ENCODE measurements at places on chromosomes 7 and 10.

GRCh38 chr10:5283305-5284158 is 81.2 kb upstream of the UCN3 start:
- DNase-seq = peak; percentile 54

DNA sequence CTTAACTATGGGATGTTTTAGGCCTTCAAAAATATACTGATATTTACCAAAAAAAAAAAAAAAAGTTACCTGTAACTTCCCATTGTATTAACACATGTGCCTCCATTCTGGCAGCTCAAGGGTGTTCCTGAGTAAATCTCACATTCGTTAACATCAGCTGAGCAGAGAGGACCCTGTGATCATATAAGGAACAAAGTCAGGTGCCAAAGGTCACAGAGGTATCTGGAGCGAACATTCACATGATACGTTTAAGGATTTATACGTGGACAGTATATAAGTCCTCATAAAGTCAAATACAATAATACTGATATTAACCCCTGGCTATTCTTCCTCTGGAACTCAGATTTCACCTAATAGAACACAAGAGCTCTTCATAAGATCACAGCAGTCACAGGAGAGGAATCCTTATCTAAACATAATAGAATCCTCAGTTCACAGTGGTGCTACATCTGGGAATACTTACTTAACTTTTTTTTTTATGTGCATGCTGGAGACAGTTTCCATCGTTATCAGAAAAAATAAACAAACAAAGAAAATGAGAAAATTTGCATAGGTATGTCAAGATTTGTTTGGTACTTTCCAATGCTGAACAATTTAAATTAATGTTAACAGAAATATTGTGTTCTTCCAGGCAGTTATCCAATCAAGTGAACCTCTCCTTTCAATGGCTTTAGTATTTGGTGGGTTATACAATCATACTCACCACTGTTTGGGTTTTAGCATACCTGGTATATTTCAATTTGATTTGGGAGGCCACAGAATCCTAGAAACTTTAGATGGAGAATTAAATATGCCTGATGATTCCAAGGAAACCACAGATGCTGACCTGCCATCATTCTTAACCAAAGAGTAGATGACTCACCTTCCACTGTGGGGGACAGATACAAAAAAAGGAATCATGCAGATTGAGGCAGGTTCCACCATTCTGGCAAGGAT is 6.6 kb downstream of the CUBN start:
- no peak for DNase-seq

DNA sequence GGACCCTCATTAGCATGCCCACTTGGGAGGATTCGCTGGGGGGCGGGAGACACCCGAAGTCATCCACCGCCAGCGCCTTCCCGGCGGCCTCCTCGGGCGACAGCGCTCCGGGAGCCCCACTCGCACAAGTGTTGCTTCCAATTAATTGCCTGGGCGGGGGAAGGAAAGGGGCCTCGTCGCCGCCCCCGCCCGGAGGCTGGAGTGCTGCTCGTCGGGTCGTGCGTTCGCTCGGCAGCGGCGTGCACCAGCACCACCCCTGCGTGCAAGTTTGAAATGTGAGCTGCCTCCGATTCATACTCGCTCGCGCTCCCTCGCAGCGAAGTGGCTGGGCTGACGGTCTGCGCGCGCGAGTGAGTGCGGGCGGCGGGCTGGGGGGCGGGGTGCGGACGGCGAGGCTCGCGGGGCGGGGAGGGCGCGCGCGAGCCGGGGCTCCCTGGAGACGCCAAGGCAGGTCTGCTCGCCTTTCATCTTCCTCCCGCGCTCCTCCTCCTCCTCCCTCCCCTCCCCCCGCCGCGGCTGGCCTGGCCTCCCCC is 104.6 kb upstream of the PPIF start:
- DNase-seq = no peak

DNA sequence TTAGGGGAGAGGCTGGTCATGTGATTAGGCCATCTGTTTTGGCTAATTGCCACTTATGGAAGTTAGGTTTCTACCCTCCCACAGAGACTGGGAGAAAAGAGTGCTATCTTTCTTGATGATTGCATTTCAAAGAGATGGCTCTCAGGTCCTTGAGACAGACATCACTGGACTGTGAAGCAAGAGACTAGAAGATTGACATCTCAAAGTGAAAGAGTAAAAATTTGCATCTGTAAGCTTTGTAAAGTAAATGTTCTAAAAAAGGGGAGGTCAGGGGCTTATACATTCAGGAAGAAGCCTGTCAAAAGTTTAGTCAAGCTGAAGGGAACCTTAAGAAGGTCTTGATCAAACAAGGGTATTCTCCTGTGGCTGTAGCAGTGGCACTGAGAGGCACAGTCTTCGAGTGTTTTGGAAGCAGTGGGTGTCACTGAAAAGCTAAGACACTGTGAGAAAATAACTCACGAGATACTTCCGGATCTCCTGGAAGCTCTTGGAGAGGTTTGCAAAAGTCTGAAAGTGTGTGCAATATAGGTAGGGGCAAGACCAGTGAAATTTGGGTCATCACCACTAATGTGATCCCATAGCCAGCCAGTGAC is 342.1 kb downstream of the PHF14 start:
- DNase-seq = no peak

DNA sequence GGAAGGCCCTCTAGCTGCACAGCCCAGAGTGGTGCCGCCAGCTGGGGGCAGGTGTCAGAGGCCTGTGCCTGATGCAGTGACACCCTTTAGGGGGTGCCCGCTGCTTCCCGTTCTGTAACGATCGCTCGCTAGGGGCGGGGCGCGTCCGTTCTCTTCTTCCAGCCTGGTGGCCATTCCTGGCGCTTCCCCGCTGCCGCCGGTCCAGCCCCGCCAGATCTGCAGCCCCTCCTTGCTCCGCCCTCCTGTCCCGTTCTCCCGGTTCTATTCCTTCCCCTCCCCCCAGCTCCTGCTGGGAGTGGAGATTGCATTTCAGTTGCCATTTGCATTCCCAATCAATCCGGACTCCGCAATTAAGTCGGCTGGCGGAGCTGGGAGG is 39.2 kb downstream of the AGAP3 start:
- no peak for DNase-seq

- DNase-seq = peak; percentile 74
These were observed 35.8 kb downstream of the CRCP start for GRCh38 chr7:66150471-66150870.

GRCh38 chr7:121102619-121103018 is 114.1 kb downstream of the CPED1 start:
- no peak for DNase-seq

DNA sequence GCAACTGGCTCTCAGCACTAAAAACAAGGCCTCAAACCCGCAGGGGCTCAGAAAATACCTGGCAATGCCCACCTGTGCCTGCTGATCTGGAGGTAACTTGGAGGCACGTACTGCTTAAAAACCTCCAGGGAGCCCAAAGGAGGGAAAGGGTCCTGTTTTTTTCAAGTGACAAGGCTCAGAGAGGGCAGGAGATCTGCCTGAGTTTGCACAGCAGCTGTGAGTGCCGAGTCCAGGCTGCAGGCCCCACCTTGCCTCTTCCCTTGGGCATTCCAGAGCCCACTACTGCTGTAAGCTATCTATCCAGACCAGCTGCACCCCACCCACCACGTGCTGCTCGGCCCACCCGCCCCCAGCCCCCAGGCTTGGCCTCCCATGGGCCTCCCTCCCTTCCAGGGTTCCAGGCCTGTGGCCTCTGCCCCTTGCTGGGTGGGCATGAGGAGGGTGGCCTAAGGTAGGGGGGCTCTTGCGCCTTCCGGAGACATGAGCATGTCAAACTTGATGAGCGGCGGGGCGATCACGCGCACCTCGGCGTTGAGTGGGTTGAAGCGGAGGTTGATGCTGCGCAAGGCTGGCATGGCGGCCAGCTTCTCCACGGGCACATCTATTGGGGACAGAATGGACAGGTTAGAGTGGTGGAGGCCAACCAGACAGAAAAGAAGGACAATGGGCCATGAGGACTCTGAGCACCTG is 17.2 kb upstream of the NPFFR1 start:
- no peak for DNase-seq

DNA sequence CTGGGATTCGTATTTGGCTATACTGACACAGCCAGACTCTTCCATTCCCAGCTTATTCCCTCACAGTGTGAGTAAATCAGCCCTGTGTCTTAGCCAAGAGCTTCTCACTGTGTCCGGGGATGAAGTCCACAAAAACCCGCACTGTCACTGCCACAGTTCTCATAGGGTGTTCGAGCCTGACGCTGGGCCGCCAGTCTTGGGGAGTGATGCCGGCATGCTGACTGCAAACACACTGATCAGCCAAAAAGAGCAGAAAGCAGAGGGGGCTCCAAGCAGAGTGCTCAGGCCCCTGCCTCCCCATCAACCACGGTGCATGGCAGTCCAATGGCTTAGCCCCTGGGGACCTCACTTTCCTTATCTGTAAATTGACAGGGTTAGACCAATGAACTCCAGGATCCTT is 36.7 kb downstream of the C10orf143 start:
- DNase-seq = no peak

- no peak for DNase-seq
These were observed 70.6 kb upstream of the MET start for GRCh38 chr7:116601426-116601825.

DNA sequence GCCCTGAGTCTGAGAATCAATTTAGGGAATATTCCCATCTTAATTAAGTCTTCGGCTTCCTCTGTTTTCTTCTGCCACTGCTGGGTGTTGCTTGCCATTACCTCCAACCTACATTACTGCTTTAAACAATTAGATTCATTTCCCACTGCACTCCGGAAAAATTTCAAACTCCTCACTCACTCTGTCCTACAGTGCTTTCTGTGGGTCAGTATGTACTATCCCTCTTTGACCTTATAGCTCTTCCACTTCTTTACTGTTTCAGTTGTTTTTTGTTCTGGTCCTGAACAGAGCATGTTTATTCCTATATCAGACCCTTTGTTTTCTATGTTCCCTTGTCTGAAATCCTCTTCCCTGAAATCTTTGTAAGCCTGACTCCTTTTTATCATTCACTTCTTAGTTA is 160.6 kb downstream of the MAGI2 start:
- no peak for DNase-seq

- DNase-seq = no peak
These were observed 148.8 kb upstream of the VWC2 start for GRCh38 chr7:49624611-49625010.

- no peak for DNase-seq
These were observed 22.0 kb upstream of the GSDME start for GRCh38 chr7:24779283-24779655.

- DNase-seq = no peak
These were observed 26.5 kb downstream of the LMTK2 start for GRCh38 chr7:98133181-98133580.

DNA sequence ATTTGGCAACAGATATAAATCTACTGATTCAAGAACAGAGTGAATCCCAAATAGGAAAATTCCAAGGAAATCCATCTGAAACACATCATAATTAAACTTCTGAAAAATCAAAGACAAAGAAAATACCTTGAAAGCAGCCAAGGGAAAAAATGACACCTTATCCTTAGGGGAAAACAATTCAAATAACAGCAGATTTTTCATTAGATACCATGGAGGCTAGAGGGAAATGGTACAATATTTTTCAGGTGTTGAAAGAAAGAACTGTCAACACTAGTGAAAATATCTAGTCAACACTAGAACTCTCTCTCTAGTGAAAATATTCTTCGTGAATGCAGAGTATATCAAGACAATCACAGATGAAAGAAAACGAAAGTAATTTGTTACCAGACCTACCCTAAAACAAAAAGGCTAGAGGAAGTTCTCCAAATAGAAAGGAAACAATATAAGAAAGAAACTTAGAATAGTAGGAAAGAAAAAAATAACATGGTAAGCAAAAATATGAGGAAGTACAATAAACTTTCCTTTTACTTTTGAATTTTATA is 5.7 kb upstream of the FAM241B start:
- DNase-seq = no peak

DNA sequence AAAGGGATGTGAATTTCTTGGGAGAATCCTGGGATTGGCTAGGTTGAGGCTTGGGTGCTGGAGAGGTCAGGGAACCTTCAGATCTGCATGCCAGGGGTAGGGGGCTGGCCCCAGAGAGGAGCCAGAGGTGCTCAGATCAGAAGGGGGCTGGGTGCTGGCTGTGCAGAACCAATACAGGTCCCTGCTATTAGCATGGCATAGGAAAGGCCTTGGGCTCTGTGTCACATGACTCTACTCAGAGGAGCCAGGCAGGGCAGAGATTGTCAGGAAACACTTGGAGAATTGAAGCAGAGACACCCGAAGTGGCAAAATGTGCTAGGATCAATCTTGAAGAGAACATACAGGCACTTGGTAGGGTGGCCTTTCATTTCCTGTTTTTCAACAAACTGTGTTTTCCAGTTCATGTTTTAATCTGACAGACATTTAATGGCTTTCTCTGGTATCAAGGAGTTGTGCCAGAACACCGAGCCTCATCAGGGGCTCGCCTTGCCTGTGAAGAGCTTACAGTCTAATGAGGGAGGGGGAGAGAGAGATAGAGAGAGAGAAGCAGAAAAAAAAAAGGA is 498.9 kb downstream of the RPS24 start:
- DNase-seq = no peak

DNA sequence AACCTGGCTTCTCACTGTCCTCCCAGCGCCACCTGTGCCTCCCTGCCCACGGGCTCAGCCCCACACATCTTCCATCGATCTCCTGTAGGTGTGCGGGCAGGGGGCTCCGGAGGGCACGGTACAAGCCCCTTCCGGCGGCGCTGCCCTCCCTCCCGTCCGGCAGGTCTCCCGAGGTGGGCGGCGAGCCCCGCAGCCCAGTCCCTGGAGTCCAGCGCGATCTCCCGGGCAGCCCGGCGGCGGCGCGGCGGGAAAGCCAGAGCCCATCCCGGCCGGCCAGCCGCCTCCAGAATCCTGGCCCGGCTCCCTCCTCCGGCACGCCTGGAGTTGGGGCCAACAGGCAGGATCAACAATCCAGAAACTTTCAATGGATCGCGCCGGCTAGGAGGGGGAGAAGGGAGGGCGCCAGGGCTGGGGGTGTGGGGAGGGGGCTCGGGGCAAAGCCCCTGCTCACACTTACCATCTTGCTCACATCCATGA is 100.1 kb downstream of the HIP1 start:
- peak; percentile 35 for DNase-seq

DNA sequence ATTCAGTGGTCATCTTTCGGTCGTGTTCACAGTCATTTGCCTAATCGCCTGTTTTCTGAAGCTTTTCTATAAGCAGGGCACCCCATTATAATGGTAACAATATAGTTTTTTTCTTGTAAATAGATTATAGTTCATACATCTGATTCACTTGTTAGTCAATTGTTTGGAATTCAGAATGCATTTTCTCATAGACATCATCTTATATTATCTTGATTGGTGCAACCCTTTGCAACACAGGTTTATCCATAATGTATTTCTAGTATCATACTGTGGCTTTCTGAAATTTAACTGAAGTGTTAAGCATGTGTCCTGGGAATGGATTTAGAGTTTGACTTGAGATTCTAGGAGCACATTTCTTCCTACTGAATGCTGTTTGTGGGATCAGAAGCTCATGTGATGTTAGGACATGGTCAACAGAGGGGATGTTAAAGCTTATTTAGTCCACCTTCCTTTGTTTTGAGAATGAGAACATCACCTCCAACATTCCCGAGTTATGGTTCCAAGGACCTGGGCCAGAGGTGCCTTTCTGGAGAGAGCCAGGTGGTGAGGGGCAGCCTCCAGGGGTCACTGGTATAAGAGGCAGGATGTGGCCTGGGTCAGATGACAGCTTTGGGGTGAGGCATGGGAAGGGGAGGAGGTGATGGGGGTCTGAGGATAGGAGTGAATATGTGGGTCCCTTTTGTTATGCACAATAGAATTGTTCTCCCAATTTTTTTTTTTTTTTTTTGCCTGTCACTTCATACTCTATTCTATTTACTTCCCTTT is 415.6 kb downstream of the EXOC4 start:
- no peak for DNase-seq

GRCh38 chr7:148735967-148736366 is 37.3 kb downstream of the CUL1 start:
- no peak for DNase-seq

GRCh38 chr7:108129018-108129965 is 869 bp downstream of the LAMB4 start:
- no peak for DNase-seq

All from tibial nerve (tissue), 4 donors.